ENCODE measurements at places on chromosomes 13 and 19. TPM values are rescaled to one million over a fixed set of nuclear protein-coding genes. Genes with fewer than 3 reads are reported as not detected.
A peak's percentile ranks its signal among the peaks of the same experiment; 100 is the strongest.

Gene ZNF471
- polyA plus RNA-seq = 39.1 TPM

Gene NANOS3
- polyA plus RNA-seq = 1.2 TPM

Gene GYS1
- polyA plus RNA-seq = 52.2 TPM

Gene TEX26
- polyA plus RNA-seq = 1.7 TPM

Gene IGFL2
- polyA plus RNA-seq = not detected

Gene TNNI3
- polyA plus RNA-seq = 3.3 TPM

Gene UBE2L5
- 0.91 TPM for polyA plus RNA-seq

Gene ANKRD24
- 1.4 TPM for polyA plus RNA-seq

DNA sequence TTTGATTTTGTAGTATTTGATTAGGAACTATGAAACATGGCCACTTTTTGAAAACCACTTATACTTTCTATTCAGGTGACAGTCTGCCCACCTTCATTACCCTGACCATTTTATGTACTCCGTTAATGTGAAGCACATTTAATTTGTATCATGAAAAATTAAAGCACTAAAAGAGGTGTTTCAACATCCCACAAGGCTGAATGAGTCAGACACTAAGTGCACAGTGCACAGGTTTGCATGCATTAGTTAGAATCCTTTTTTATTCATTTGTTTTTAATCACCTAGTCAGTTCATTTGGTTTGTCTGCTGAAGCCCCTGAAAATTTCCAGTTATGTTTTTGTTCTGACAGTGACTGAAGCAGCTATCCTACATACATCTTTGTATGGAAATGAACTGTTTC is 271.0 kb downstream of the SLITRK5 start:
- no peak for DNase-seq

GRCh38 chr19:45558399-45558878 is 26.2 kb downstream of the OPA3 start:
- DNase-seq = peak; percentile 43

DNA sequence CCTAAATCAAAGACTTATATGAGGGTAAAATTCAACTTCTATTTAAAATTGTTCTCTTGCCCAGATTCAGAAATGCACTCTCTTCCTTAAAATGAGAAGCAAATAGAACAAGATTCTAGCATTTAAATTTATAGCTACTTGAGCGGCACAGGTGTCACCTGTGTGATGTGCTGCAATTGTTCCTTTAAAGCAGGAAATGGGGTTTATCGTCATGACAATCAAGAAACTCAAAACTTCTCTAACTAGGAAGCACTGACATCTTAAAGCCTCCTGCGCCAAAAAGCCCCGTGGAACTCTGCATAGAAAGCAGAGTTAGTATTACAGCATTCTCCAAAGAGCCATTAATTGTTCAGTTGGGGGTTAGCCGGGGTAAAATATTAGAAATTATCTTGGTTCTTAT is 2.6 kb upstream of the OXGR1 start:
- no peak for DNase-seq

GRCh38 chr13:33859691-33860303 is 41.8 kb downstream of the RFC3 start:
- DNase-seq = no peak

GRCh38 chr13:114264886-114265611 is 16.4 kb upstream of the UPF3A start:
- DNase-seq = no peak

DNA sequence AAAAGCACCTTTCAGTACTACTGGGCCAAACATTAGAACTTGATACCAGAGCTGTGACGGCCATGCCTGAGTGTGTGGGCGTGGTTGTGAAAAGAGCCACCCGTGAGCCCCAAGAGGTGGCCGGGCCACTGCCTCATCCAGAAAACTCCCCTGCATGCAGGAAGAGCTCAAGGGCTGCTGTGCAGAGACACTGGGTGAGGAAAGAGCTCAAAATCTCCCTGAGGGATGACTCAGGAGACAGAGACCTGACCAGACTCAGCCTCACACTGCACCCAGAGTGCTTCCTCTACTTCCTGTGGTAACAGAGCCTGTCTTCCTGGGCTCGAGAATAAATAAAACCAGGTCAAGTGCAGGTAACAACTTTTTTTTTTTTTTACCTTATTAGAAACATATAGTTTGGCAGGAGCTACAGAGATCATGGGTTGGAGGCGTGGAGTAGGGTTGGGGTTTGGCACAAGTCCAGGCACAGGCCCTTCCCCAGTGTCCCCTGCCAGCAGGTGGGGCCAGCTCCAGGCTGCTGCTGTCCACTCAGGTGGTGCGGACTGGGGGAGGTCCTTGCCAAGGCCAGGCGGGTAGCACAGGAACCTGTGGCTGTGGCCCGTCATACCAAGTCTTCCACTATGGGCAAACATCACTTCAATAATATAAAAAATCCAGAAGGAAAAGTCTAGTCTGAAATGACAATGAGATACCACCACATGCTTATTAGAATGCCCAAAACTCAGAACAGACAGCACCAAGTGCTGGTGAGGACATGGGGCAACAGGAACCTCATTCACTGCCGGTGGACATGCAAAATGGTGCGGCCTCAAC is 25.5 kb downstream of the ELL start:
- DNase-seq = no peak

- DNase-seq = no peak
These were observed 242.9 kb upstream of the DACH1 start for GRCh38 chr13:72109863-72110262.

GRCh38 chr19:56617531-56617930 is 22.4 kb downstream of the ZNF71 start:
- no peak for DNase-seq

- DNase-seq = no peak
These were observed 31.2 kb upstream of the KL start for GRCh38 chr13:32984857-32985626.

All from left kidney (tissue), 8 donors.